IMR-90 (cell line): ENCODE measurements at places on chromosomes 1 and 21. TPM values are rescaled to one million over a fixed set of nuclear protein-coding genes. Genes with fewer than 3 reads are reported as not detected.

ARHGEF10L gene
- total RNA-seq: 4.8 and 5.0 TPM in 2 replicates

ERVH48-1 gene
- under 0.01 TPM in 1 of 2 replicates, not detected in the other for total RNA-seq

DNA sequence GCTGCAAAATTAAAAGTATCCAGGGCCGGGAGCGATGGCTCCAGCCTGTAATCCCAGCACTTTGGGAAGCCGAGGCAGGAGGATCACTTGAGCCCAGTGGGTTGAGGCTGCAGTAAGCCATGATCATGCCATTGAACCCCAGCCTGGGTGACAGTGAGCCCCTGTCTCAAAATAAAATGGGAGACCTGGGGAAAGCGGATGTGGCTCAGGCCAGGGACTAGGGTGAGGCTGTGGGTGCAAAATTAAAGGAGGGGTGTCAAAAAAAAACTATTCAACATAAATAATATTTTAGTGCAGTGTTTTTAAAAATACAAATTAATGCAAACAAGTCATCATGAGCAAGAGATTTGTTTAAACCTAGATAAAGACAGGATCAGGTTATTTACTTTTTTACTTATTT lies 100.1 kb upstream of the SLC45A1 start:
- no peaks in the 10 kb centered on the region for H3K36me3 ChIP-seq
- no peaks in the 10 kb centered on the region for H3K27me3 ChIP-seq
- DNase-seq: no peak
- H3K27ac ChIP-seq: peak overlapping the region; percentile 95
- H3K4me1 ChIP-seq: peaks cover 46% of the 10 kb centered on the region
- H3K4me3 ChIP-seq: no peak overlapping the region

DNA sequence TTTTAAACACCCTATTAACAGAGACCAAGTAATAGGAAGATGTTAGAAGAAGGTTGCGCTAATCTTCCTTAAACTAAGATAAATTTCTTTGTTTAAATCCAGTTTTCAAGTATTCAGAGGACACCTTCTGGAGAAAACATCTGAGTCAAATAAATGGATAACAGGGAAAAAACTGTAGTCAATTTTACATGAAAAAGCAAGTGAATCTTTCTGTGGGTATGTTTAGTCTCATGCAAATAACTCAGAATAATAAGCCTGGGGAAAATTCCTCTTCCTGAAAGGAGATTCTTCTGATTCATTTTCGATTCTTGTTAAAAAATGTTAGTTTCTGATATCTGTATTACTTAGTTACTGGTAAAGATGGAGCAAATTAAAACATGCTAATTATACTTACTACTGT lies 145.5 kb downstream of the CTH start:
- no peak overlapping the region for H3K27ac ChIP-seq
- H3K36me3 ChIP-seq: no peaks in the 10 kb centered on the region
- no peaks in the 10 kb centered on the region for H3K27me3 ChIP-seq
- H3K4me3 ChIP-seq: no peak overlapping the region

DNA sequence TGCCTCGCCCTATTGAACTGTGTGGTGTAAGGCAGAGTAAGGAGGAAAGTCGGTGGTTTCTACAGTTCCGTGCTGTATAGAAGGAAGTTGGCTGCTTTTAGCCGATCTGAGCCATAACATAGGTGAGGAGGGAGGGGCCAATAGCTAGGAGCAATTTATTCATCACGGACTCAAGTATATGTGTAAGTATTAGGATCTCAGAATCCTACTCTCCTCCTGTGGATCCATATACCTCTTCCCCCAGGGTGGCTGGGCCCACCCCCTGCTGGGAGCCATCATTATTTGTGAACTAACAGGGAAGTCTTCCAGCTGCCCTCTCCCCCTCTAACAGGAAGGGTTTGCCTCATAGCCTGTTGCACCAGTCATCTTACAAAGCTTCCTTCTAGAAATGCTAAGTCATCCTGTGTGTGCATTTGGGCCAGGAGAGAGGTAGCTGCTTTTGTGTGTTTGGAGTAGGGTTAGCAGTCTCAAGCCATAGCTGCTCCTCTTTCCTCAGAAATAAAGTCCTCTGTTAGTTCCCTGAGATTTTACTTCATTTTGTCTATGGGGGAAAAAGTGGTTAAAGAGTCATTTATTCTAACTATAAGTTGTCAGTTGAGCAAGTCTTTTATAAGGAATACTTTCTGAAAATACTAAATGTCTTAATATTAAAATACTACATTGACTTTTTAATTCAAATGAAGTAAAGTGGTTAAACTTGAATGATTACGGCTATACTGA lies 14.9 kb upstream of the CENPS start:
- peaks cover 76% of the 10 kb centered on the region for H3K36me3 ChIP-seq
- no peaks in the 10 kb centered on the region for H3K27me3 ChIP-seq
- peaks cover 3% of the 10 kb centered on the region for H3K4me1 ChIP-seq
- DNase-seq: peak; percentile 91
- H3K4me3 ChIP-seq: no peak overlapping the region

DNA sequence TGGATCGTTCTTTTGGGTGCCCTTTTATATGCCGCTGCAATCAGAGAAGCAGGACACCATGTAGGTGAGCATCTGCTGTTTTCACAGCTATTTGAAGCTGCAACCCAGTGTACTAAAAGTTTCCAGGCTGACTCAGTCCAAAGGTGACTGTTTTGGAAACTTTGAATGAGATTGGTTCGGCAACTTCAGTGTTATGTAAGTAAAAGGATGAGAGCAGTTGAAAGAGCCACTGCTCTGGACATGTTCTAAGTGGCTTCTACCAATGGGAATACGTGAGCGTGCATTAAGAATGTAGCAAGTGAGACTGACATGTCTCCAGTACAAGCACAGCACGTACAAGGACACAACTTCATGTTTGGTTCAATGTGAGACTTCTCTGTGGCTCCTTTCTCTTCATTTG lies 55.6 kb downstream of the DDR2 start:
- no peaks in the 10 kb centered on the region for H3K27me3 ChIP-seq
- peaks cover 26% of the 10 kb centered on the region for H3K4me1 ChIP-seq
- no peak overlapping the region for H3K4me3 ChIP-seq
- no peak overlapping the region for H3K27ac ChIP-seq

DNA sequence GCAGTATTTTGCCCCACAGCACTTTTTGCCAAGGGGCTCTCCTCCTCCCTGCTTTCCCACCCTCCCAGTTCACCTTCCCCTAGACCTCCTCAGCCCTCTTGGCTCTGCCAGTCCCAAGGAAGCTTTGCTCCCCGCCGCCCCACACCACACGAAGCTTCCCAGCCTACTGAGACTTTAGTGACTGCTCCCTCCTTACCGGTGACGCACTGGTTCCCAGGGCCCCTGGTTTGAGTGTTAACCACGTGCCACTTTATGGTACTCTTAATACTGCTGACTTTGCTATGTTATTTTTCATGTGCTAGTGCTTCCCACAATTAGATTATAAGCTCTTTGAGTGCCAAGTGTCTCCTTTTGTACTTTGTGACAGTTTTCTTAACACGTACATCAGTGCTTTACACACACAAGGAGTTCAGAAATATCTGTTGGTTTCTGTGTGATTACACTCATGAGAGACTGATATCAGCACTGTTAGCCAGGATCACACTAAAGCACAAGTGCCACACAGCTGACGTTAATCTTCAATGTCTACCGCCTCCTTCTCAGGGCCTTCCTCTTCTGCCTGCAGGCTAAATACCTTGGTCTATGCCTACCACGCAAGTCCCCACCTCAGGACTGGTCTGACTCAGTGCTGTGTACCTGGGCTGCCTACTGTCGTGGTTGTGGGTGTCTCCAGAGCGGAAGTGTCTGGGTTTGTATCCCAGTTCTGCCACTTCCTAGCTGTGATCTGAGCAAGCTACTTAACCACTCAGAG lies 61.0 kb downstream of the DNTTIP2 start:
- H3K4me1 ChIP-seq: peaks cover 11% of the 10 kb centered on the region
- DNase-seq: no peak
- no peaks in the 10 kb centered on the region for H3K36me3 ChIP-seq
- H3K27me3 ChIP-seq: no peaks in the 10 kb centered on the region
- H3K4me3 ChIP-seq: no peak overlapping the region
